RKO (cell line): ENCODE measurements at places on chromosomes 16 and 17.
A peak's percentile ranks its signal among the peaks of the same experiment; 100 is the strongest.

- no peak for DNase-seq
Measured at GRCh38 chr16:61391896-61392295, 644.3 kb downstream of the CDH8 start.

DNA sequence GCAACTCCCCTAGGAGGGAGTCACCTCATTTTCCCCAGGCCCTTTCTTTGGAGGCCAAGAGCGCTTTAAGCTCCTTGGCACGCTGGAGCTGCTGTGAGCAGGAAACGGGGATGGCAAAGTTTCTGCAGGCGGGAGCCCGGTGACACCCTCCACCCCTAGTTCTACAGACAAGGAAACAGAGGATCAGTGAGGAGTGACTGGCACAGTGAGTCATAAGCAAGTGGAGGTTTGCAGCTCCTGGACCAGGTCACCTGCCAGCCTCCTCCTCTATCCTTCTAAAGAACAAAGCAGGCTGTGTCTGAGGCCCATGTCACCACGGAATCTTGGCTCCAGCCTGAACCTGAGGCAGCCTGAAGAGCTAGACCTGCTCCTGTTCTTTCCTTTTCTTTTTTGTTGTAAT lies 141.9 kb downstream of the TMEM132E start:
- DNase-seq = no peak

GRCh38 chr17:77864234-77865111 lies 94.0 kb upstream of the TNRC6C start:
- DNase-seq = no peak

DNA sequence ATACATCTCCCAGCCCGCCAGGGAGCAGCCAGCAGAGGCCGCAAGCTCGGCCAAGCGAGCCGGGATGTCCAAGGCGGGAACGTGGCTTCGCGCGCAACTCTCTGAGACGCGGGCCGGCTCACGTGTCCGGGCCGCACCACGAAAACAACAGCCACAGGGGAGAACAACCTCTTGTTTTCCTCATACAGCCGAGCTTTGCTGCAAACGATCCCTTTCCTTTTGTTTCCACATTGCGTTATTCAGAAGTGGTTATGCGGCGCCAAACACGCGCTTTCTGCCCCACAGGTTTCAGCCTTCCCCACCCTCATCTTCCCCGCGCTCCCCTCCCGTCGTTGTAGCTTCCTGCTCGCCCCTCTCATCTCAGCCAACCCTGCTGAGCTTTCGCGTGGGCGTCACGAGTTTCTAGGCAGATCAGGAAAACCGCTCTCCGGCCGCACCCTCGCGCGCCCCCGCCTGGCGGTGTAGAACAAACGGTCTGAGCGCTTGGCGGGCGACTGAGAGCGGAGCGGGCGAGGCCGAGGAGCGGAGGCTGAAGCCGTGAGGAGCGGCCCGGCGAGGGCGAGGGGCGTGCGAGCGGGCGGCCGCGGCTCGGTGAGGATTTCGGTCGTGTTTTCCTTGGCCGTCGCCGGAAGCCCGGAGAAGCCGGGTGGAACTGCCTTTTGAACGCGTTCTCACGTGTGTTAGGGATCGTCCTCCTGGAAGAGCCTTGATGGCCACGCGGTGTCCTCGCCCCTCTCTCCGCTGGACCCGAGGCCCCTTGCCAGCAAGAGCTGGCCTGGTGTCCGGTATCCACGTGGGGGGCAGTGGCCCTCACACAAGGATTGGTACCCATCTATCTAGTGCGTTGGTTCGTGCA lies 6.6 kb upstream of the SMARCD2 start:
- DNase-seq = no peak

DNA sequence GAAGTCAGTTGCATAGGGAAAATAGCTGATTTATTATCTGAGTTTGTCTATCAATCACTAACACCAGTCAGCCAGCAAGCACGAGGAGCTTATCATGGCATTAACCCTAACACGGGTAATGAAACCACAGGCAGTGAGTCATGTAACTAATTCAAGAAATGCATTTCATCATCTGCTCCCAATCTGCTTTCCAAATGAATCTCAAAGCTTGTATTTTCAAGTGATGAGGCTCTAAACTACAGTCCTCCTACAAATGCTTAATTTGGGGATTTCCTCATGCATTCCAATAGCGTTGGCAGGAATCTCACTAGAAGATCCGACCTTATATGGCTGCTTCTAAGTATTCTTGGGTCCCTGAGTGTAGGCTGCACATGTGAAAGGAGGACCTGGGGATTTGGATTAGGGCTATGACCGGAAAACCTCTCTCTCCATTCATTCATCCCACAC lies 118.4 kb upstream of the HSBP1 start:
- DNase-seq = peak; percentile 53

DNA sequence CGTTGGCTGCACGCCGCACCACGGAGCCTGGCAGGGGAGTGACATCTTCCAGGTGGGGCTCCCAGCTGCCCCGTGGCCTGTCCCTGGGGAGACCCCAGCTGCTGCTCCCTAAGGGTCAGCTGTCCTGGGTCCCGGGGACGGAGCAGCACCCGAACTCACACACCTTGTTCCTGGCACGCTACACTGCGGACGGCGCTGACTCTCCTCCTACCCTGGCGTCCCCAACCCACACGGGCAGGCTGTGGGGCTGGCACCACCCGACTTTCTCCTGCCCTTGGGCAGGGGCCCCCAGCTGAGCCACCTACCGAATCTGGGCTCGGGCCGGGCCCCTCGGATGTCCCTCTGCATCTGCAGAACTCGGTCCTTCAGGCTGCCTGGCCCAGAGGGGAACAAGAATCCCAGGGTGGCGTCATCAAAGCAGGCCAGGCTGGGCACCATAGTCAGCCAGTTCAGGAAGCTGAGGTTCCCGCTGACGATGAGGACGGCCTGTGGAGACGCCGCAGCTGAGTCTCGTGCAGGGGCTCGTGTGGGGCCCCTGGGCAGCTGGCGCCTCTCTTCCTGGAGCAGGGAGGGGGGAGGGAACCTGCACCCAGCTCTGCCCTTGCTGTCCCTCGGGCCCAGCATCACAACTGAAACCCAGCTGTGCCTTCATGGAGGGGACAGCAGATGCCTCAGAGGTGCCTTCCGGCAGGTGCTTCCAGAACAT lies 70.5 kb upstream of the GNG13 start:
- DNase-seq = no peak

DNA sequence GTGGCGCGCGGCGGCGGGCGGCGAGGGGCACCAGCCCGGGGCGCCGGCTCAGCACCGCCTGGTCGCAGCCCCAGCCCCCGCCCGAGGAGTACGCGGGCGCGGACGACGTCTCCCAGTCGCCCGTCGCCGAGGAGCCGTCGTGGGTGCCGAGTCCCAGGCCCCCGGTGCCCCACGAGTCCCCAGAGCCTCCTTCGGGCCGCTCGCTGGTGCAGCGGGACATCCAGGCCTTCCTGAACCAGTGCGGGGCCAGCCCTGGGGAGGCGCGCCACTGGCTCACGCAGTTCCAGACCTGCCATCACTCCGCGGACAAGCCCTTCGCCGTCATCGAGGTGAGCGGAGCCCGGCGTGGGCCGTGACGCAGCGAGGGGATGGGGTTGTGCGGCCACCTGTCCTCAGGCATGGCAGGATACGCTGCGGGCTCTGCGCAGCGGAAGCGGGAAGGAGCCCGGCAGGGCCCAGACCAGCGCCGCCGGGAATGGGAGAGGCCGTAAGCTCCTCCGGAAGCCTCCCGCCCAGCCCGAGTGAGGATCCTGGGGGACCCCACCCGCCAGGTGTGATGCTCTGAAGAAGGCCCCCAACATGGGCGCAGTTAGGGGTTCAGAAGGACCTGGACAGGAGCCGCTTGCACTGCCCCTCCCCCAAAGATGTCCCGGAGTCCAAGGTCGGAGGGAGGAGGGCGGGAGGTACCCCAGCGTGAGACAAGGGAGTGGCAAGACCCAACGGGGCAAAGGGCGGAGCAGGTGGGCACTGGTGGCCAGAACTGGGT lies 522 bp downstream of the NAGS start:
- DNase-seq = no peak
